ENCODE measurements at places on chromosomes 16 and 17. TPM values are rescaled to one million over a fixed set of nuclear protein-coding genes. Genes with fewer than 3 reads are reported as not detected.

DNA sequence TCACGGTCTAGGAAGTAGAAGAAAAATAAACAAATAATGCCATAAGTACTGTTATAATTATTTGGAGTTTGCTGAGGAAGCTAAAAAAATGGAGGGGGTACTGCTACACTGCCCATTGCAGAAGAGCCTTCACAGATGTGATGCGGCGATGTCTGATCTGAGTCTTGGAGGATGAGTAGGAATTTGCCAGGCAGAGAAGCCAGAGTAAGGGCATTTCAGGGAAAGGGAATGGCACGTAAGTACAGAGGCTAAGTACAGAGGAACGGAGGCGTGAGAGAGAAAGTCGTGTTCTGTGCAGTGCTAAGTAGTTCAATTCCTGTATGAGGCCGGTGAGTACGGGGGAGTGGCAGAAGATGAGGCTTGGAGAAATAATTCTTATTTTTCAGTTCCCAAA, 741 bp upstream of the GRB2 start:
- no peak for DNase-seq
- peaks cover 7% of the 10 kb centered on the region for H3K4me1 ChIP-seq
- peaks cover 2% of the 10 kb centered on the region for H3K27me3 ChIP-seq
- peak overlapping the region; percentile 45 for H3K4me3 ChIP-seq
- H3K36me3 ChIP-seq: no peaks in the 10 kb centered on the region

ABCA8 gene
- total RNA-seq: not detected

DNA sequence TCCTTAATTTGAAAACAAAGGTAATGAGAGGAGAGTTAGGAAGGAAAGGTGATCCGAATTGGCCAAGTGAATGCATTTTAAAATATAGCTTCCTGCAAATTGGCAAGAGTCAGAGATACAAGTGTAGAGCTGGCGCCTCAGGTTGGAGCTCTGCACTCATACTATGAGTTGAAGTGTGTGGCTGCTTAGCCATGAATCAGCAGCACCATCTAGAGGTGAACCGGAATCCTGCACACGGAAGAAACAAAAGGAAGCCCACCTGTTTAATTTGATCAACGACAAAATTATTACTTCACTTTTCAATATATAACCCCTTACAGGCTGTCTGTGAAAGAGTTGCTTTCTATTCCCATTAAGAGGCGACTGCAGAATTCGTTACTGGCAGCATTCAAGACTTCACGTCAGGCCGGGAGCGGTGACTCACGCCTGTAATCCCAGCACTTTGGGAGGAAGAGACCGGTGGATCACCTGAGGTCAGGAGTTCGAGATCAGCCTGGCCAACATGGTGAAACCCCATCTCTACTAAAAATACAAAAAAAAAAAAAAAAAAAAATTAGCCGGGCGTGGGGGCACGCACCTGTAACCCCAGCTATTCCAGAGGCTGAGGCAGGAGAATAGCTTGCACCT, 1253.7 kb upstream of the CDH8 start:
- no peaks in the 10 kb centered on the region for H3K4me1 ChIP-seq
- no peak overlapping the region for H3K4me3 ChIP-seq
- H3K27ac ChIP-seq: no peak overlapping the region

P2RX5 gene
- total RNA-seq: 2.4 TPM

- peaks cover 13% of the 10 kb centered on the region for H3K27me3 ChIP-seq
- H3K27ac ChIP-seq: no peak overlapping the region
- no peaks in the 10 kb centered on the region for H3K36me3 ChIP-seq
- H3K4me3 ChIP-seq: no peak overlapping the region
Measured at GRCh38 chr16:78179666-78180065, 80.2 kb downstream of the WWOX start.

DNA sequence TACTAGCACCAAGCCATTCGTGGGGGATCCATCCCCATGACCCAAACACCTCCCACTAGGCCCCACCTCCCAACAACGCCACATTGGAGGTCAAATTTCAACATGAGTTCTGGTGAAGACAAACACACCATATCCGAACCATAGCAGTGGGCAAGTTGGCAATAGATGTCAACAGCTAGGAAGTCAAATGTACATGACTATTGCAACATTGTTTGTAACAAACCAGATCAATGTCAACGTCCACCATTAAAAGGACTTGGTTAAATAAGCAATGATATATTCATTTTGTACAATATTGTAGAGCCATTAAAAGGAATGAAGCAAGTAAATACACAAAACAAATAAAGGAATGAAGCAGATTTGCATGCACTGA, 26.5 kb upstream of the CIITA start:
- H3K27ac ChIP-seq: no peak overlapping the region
- no peaks in the 10 kb centered on the region for H3K36me3 ChIP-seq
- no peaks in the 10 kb centered on the region for H3K4me1 ChIP-seq

DNA sequence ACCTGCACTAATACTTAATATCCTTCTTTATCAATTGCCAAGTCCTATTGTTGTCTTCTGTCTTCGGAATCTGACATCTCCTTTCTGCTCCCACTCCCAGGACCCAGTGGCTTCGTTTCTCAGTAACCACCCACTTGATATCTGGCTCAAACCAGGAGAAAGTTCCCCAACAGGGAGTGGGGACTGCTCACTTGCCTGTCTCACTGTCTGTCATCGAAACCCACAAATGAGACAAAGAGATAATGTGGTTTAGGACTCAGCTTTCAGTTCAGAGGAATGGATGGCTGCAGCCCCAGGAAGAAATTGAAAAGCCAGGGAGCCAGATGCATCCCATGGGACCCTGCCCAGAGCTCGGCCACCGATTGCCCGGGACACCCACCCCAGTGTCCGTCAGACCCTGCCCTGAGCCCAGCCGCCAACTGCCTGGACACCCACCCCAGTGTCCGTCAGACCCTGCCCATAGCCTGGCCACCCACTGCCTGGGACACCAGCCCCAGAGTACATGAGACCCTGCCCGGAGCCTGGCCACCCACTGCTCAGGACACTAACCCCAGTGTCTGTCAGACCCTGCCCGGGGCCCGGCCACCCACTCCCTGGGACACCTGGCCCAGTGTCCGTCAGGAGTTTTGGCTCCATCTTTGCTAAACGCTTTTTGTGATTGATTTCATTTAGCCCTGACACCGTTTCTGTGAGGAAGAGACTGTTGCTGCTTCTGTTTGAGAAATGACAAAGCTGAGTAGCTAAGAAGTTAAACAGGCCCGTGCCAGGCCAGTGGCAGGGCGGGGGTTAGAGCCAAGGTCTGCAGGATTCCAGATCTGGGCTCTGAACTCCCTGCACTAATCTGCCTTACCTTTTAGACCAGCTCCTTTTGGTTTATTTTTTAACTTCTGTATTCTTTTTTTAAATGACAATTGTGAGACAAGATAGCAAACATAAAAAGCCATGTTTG, 251.4 kb downstream of the PHKB start:
- no peaks in the 10 kb centered on the region for H3K27me3 ChIP-seq
- H3K36me3 ChIP-seq: no peaks in the 10 kb centered on the region
- H3K4me3 ChIP-seq: no peak overlapping the region
- no peak overlapping the region for H3K27ac ChIP-seq
- peak; percentile 40 for DNase-seq

AURKB gene
- total RNA-seq: 3.7 TPM

DNA sequence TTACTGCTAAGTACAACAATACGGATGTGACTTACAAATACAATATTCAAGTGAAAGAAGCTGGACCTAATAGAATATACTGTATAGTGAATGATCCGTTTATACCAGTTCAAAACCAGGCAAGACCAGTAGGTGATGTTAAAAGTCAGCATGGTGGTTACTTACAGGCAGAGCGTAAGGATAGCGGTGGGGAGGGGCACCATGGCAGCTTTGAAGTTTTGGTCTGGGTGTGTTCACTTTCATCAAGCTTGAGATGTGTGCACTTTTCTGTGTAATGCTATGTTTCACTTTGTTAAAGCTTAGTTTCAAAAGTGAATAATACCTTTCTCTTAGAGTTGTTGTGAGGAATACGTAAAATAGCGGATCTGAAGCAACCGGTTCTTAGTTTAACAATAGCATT, 16.5 kb upstream of the SLC35G3 start:
- no peaks in the 10 kb centered on the region for H3K4me1 ChIP-seq
- H3K36me3 ChIP-seq: no peaks in the 10 kb centered on the region
- H3K27me3 ChIP-seq: no peaks in the 10 kb centered on the region
- no peak overlapping the region for H3K27ac ChIP-seq
- no peak overlapping the region for H3K4me3 ChIP-seq

- no peak overlapping the region for H3K4me3 ChIP-seq
- no peak for DNase-seq
- H3K4me1 ChIP-seq: no peaks in the 10 kb centered on the region
- no peaks in the 10 kb centered on the region for H3K36me3 ChIP-seq
- H3K27me3 ChIP-seq: peaks cover 3% of the 10 kb centered on the region
- no peak overlapping the region for H3K27ac ChIP-seq
Measured at GRCh38 chr17:79062691-79063090, 11.9 kb upstream of the ENGASE start.

GRCh38 chr16:11705311-11706025, 37.2 kb downstream of the TXNDC11 start:
- H3K27ac ChIP-seq: no peak overlapping the region
- no peak overlapping the region for H3K4me3 ChIP-seq
- H3K4me1 ChIP-seq: peaks cover 10% of the 10 kb centered on the region
- H3K27me3 ChIP-seq: no peaks in the 10 kb centered on the region

DNA sequence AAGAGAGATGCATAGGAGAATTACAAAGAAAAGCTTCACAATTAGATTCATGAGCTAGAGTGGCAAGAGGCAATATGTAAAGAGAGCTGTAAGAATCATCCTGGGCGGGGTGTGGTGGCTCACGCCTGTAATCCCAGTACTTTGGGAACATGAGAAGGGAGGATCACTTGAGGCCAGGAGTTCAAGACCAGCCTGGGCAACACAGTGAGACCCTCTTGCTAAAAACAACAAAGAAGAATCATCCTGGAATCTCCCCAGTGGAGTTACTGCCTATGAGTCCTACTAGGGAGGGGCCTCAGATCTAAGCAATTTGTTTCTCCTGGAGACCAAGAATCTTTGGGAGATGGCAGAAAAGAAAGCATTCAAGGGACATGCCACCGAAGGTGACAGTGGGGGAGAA, 119.1 kb downstream of the HIC1 start:
- peak; percentile 64 for DNase-seq
- peaks cover 66% of the 10 kb centered on the region for H3K4me1 ChIP-seq
- H3K36me3 ChIP-seq: peaks cover 13% of the 10 kb centered on the region

GRCh38 chr16:11163761-11164261, 92.2 kb downstream of the SOCS1 start:
- H3K27ac ChIP-seq: no peak overlapping the region
- no peak overlapping the region for H3K4me3 ChIP-seq
- peaks cover 3% of the 10 kb centered on the region for H3K4me1 ChIP-seq
- no peak for DNase-seq

RTN4RL1 gene
- total RNA-seq: 0.77 TPM
